Pulmonary artery endothelial cell (primary cell): ENCODE measurements at places on chromosomes 2 and 18.
A peak's percentile ranks its signal among the peaks of the same experiment; 100 is the strongest.

GRCh38 chr2:136874258-136874657 lies 108.9 kb downstream of the THSD7B start:
- DNase-seq: no peak

DNA sequence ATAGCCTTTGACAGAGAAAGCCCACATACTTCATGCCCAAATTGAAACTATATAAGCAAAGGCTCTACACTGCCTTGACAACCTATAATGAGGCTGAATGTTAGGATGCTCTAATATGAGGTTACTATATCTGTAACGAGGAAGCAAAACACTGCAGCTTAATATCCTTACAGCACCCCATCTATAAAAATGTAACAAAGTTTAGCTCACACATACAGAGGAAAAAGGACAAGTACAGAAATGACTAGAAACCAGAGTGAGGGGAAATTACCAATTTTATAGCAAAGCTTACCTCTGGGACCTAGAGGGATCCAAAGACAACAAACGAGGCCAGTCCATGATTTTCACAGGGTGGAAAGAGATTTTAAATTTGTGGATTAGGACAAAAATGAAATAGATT lies 138.5 kb downstream of the COL4A4 start:
- DNase-seq: no peak

GRCh38 chr2:25714740-25715139 lies 41.4 kb upstream of the DTNB start:
- no peak for DNase-seq

- DNase-seq: no peak
Observed at GRCh38 chr2:24111407-24111901, 11.7 kb downstream of the PFN4 start.

DNA sequence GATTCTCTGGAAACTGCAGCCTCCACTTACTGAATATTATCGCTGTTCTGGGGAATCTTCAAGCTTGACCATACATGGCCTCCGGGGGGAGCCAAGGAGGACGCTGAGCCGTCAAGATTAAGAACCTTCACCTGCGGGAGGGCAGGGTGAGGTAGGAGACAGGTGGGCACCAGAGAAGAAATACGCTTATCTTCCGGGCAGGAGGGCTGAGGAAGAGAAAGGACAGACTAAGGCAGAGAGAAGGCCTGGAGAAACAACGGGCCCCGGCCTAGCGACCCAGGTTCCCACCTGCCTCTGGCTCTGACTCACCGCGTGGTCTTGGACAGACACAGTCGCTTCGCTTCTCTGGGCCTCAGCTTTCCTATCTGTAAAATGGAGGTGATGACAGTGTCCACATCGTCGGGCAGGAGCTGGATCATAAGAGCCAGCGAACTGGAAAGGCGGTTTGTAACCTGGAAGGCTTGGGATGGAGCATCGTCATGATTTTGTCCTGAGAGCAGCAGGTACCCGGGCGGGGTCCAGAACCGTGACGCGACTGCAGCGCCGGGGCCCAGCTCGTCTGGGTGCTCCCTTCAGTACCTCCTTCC lies 659 bp downstream of the ZNF142 start:
- no peak for DNase-seq

GRCh38 chr2:150280231-150280630 lies 207.2 kb downstream of the RND3 start:
- peak; percentile 24 for DNase-seq

- no peak for DNase-seq
Observed at GRCh38 chr2:32061973-32062861, 1.1 kb upstream of the SPAST start.

- DNase-seq: no peak
Observed at GRCh38 chr2:32652555-32653209, 24.8 kb downstream of the TTC27 start.

GRCh38 chr2:12325806-12326205 lies 390.9 kb upstream of the TRIB2 start:
- DNase-seq: peak; percentile 33

DNA sequence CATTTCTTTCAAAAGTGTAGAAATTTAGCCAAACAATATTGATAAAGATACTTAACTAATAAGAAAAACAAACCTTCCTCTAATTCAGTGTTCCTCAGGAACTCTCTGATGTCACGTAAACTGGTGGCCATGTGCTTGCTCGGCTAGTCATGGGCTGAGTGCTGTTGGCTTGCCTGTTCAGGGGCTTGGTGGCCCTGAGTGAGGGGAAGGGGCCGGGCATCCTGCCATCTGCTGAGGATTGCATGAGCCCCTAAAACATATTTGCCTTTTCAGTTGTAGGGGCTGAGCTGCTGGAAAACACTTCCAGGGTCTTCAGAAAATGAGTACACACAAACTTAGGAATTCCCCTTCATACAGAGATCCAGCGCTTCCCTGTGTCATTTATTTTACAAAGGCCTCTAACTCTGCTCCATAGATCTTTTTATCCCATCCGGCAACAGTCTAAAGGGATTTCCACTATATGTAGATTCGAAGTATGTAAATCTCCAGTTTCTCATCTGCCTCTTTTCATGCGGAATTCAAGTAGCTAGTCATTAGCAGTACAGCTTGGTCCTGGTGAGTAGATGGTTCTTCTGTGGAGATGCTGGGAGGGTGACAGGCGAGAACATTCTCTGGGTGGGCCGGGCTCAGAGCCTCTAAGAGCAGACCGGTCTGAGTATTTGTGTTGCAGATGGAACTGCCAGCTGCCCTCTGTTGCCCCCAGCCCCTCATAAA lies 20.1 kb upstream of the NFATC1 start:
- no peak for DNase-seq

DNA sequence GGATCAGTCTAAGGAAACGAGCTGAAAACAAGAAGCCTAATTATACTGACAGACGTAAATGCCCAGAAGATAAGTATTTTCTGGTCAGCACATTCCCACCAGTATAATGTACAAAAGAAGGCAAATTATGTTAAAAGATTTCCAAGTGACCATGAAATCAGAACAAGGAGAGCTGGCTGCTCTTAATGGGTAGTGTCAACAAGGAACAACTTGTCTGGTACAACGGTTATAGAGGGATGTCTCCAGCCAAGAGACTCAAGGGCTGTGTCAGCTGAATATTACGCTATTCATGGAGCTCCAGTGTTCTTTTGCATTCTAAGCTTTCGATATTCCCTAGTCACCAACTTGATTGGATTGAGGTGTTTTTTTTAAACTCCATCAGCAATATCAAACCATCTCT lies 8.6 kb upstream of the L3MBTL4 start:
- DNase-seq: no peak

DNA sequence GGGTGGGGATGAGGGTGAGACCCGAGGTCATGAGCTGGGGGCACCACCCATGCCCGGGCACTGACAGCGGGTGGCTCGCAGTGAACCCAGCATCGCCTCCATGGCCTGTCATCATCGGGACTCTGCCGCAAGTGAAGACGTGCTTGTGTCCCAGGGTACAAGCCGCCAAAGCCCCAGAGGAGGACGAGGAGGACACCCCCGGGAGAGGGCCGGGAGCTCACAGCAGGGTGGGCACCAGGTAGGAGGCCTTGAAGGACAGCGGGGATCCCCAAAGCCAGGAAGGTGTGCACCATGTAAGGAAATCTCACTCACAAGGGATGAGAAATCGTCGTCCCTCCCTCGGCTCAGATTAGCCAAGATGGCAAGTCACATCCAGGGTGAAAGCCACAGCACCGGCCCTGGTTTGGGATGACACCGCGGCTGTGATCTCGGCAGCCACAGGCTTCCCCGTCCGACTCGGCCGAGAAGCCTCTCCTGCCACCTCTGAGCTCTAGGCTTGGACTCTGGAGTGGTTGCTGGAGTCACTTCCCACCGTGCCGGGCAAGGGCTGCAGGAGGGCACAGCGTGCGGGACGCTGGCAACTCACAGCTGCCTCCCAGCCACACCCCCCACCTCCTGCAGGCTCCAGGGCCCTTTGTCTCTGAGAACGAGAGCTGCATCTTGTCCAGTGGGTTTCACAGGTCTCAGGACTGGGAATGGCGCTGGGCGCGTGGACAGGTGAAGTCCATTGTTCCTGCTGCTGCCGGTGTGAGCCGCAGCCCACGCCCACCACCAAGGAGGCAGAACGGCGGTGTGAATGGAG lies 81.6 kb upstream of the CTDP1 start:
- DNase-seq: no peak

DNA sequence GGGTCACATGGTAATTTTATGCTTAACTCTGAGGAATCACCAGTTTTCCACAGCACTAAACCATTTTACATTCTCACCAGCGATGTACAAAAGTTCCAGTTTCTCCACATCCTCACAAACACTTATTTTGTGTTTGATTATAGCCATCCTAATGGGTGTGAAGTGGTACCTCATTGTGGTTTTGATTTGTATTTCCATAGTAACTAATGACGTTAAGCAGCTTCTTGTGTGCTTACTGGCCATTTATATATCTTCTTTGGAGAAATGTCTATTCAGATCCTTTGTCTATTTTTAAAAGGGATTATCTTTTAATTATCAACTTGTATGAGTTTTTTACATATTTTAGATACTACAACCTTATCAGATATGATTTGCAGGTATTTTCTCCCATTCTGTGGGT lies 42.0 kb downstream of the CCDC150 start:
- DNase-seq: no peak

GRCh38 chr18:48735681-48736255 lies 196.9 kb downstream of the CTIF start:
- no peak for DNase-seq

GRCh38 chr2:127527001-127527804 lies 914 bp upstream of the IWS1 start:
- DNase-seq: no peak

- DNase-seq: no peak
Observed at GRCh38 chr18:24243677-24244076, 104.8 kb downstream of the CABYR start.

GRCh38 chr18:46426021-46426678 lies 230.9 kb downstream of the LOXHD1 start:
- no peak for DNase-seq

DNA sequence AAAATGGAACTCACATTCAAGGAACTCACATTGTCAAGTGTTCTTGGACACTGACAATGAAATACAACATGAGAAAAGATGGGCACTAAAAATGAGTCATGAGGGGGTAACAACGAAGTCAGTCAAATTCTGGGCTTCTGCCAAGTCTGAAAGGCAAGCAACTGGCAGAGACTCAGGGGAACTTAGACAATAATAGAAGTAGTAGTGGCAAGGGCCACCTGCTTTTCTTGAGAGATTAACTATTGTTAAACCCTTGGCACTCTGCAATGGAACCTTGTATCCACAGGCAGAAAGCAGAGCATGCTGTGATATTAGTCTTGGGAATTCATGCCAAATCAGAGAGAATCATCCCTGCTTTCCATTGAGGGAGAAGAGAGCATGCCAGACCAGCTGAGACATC lies 382.6 kb upstream of the CDH2 start:
- DNase-seq: no peak

DNA sequence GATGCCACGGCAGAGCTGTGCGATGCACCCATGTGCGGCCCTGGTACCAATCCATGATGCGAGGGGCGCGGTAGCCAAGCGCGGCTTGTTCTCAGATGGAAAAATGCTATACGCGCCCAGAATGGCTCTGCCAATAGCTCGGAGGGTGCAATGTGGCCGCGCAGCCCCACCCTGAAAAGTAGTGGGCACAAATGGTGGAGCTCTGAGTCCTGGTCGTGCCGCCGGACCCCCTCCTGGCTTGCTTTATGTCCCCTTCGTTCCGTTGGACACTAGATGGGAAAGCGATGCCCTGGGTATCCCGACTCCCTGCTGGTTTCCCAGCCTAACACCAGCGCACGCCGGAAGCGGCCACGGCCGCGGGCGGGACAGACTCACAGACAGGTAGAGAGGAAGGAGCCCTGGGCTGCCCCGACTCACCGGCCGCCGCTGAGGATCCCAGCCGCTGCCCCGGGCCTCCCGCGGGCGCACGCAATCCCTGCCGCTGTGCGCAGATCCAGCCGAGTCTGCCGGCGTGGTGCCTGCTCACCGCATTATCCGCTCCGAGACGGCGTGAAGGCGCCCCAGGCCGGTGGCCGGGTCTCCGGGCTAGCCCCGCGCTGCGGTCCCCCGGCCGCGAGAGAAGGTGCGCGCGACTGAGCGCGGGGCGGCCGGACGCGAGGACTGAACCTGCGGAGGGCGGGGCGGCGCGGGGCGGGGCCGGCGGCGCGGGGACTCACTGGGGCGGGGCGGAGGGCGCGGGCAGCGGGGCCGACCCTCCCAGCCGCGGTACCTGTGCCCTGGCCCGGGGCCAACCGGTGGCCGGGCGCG lies at the start of gene CDC42EP3:
CDC42EP3 (minus strand) TSS at position 634 of the 807 bp plus-strand sequence. CDS start 25,055 bp downstream, outside the sequence.
- no peak for DNase-seq

- no peak for DNase-seq
Observed at GRCh38 chr2:64601785-64602391, 51.8 kb downstream of the SERTAD2 start.

DNA sequence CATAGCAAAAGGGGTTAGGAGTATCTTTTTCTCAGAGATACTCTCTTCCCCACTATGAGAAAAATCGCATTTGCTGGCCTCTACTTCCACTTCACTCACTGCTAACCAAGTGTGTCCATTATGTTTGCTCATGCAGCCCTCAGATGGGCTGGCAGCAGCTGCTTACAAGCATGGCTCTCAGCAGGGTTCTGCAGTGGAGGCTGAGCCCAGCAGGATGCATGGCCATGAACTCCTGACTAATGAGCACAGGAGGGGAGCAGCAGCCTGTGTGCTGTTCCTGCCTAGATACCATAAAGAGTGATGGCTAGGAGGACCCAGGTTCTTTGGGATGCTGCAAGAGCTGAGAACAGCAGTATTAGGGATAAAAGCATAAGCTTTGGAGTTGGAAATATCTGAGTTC lies 316.9 kb upstream of the THSD7B start:
- DNase-seq: no peak

DNA sequence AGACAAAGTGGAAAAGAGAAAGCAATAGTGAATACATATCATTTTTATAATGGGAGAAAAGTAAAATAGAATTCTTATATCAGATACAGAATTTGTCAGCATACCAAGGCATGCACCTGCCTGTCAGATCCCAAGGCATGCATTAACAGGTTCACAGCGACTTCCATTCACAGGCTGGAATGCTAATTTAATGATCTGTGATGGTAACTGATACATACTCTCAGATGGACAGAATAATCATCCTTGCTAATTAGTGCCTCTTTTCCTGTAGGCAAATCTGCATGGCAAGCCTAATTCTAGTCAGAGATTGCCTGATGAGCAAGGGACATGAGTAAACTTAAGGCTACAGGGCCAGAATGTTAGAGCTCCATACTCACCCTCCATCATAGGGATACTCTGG lies 76.1 kb downstream of the PRKRA start:
- no peak for DNase-seq

DNA sequence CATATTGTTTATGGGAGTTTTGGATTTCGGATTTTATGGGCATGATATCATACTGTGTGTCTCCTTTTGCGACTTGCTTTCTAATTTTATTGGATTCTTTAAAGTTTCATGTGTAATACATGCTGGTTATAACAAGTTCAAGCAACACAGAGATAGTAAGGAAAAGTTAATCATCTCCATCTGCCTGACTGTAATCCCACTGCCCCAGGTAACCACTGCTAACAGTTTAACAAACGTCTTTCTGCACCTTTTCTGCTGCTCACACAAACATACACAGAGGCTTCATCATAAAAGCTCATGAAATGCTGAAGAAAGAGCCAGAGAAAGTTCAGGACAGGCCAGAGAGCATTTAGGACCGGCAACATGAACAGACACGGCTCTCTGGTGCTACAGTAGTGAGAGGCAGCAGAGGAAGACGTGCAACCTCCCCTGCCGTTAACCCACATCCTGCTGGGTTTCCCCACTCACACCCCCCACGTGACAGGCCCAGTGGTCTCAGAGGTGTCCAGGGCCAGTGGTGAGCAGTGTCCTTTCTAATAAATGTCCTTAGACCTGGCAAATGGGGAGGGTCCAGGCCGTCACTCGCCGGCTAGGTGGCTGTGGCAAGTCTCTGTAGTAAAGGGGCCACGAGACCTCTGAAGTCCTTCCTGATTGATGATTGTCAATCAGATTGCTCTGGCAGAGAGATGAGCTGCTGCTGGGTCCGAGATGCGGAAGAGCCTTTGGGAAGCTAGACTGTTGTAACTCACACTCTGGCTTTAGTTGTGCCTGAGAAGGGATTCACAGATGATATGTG lies 43.0 kb upstream of the SLC1A4 start:
- DNase-seq: no peak
